ENCODE measurements at places on chromosomes 16 and 17.

DNA sequence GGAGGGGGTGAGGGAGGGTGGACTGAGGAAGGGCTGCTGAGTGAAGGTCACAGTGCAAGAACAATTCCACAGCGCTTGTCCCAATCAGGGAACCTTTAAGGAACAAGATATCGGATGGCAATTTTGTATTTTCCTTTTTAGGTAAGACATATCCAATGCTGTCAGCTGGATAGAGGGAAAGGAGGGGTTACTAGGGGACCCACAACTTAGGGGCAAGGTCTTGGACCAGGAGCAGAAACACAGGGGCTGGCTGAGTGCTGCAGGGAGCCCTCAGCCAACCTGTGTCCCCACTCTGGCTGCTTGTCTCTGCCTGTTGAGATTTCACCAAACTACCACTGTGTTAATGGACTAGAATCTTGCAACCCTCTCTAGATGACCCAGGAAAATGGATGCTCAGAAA lies 47.6 kb downstream of the AKAP1 start:
- no peak for DNase-seq

- DNase-seq = no peak
Observed at GRCh38 chr16:84896847-84897246, 77.1 kb downstream of the CRISPLD2 start.

GRCh38 chr16:41439-42068 lies 11.9 kb downstream of the POLR3K start:
- no peak for DNase-seq

DNA sequence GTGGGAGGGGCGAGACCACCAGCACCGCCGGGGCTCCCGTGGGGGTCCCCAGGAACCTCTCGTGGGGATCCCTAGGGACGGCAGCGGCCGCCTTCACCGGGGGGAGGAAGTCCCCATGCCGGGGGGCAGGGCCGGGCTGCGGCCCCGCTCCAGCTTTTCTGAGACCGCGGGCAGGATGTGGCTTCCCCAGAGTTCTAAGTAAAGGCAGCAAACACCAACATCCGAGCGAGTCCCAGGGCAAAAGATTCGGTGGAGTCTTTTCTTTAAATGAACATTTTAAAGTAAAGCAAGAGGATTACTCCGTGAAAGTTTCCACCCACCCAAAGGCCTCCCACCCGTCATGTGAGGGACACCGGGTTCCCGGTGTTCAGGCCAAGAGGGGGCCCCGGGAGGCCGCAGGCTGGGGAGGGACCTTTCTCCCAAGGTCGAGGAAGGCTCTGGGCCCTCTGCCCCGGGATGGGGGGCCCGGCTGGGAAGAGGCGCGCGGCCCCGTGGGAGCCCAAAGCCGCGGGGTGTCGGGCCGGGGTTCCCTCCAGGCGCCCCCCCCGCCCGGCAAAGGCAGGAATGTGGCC lies 137.2 kb upstream of the RPH3AL start:
- no peak for DNase-seq

GRCh38 chr16:9953908-9954570 lies 228.2 kb downstream of the GRIN2A start:
- no peak for DNase-seq

- DNase-seq = peak; percentile 15
Observed at GRCh38 chr17:52181782-52182181, 23.3 kb upstream of the CA10 start.

DNA sequence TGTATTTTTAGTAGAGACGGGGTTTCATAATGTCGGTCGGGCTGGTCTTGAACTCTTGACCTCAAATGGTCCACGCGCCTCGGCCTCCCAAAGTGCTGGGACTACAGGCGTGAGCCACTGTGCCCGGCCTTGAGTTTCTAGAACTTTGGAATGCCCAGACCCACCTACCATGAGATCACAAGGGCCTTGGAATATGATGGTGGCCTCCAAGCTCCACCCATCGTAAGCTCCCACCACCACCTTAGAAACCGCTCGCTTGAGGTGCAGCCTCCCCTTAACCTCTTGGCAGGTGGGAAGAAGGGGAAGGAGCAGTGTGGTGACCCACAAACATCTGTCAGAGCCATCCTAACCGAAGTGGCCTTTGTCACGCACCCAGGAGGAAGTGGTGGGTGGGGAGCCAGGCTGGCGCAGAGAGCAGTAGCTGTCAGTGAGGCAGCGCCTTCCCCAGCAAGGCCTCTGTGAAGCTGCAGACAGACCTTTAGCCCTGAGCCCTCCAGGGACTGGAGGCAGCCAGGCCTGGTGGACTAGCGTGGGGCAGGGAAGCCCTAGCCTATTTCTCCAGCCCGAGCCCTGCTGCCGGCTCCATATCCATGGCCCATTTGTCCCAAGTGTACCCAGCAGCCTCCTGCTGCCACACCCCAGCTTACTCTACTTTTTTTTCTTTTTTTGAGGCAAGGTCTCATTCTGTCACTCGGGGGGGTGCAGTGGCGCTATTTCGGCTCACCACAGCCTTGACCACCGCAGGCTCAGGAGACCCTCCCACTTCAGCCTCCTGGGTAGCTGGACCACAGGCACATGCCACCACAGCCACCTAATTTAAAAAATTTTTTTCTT lies 13.1 kb upstream of the SEPHS2 start:
- no peak for DNase-seq

DNA sequence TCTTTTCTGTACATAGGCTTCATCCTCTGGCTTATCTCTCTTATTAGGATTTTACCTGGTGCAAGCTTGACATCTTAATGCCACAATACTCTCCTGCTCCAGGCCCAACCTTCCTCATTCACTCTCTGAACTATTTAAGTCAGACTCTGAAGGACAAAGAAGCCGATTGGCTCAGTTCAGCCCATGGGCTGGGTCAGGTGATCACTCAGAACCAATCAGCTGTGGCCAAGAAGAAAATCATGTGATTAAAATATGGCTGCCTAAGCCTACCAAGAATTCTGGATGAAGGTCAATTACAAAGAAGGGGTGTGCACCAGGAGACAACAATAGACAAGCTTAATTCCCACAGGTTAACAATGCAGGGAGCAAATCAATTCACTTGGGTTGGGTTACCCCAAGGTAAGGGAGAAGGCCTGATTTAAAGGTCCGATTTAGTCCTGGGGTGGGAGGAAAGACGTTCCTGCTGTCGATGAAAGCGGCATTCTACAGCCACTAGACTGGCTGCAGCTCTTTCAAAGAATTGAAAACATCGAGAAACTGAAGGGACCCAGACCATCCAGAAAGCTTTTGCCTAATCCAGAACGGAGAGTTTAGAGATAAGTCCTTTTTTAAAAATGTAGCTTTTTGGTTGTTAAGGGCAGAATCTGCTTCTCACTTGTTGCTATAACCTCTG lies 42.9 kb upstream of the NFAT5 start:
- DNase-seq = peak; percentile 53

- no peak for DNase-seq
Observed at GRCh38 chr17:80730739-80731138, 186.1 kb downstream of the RPTOR start.

DNA sequence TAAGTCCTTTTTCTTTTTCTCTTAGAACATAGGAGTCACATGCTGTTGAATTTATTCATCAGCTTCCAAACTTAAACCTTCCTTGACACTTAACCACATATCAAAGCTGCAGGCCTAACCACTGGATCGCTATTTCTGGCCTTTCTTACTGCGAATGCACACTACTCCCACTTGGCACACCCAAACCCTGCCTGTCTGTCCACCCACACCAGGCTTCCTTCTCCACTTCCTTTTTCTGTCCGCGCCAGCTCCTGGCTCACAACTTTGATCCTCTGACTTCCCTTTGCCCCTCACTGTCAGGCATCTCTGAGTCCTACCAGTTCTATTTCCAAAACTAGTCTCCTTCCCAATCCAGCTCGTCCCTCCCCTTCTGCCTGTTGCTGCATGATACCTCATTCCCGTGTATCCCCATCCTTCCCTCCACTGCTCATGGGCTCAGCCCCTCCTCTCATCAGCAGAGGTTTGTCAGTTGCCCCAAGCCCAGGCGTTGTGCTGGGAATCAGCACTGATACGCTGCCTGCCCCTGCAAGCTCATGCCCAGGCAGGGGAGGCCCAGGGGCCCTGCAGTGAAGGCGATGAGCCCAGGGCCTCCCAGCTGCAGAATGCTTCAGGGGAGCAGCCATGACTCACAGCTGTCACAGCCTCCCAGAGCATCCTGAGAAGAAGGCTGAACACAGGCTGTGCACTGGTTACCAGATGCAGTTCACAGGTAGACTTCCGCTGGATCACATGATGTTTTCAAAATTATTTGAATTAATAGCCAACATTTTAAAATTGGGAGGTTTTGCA lies 179.8 kb downstream of the KATNIP start:
- no peak for DNase-seq

GRCh38 chr17:75019146-75019545 lies 6.7 kb downstream of the MRPL58 start:
- peak; percentile 70 for DNase-seq

GRCh38 chr16:86619239-86619794 lies 41.0 kb downstream of the FOXL1 start:
- peak; percentile 3 for DNase-seq

DNA sequence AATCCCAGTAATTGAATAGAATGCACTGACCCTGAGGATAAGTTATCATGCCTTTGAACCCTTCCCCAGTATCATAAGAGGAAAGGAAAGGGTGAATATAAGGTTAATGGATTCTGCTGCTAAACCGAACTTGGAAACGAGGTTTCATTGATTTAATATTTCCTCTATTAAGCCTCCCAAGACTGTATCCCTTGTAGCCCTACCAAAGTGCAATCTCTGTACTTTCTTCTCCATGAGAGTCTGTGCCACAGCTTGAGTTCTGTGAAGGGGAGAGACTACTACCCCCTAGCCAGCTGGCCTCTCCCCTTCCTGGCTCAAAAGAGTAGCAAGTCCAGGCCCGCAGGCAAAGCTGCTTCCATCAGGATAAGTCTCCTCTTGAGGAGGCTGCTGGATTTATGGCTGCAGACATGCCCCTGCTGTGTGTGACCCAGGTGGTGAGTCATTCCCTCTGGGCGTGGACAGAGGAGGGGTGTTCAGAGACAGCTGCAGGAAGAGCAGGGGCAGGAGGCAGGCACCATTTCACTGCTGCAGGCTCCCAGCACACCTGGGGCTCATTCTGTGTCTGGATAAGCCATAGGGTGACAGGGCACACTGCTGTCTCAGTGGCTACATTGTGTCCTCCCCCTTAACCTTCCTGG lies 58.4 kb downstream of the TOM1L2 start:
- DNase-seq = peak; percentile 99

GRCh38 chr17:69874175-69874670 lies 200.8 kb upstream of the KCNJ16 start:
- DNase-seq = no peak

DNA sequence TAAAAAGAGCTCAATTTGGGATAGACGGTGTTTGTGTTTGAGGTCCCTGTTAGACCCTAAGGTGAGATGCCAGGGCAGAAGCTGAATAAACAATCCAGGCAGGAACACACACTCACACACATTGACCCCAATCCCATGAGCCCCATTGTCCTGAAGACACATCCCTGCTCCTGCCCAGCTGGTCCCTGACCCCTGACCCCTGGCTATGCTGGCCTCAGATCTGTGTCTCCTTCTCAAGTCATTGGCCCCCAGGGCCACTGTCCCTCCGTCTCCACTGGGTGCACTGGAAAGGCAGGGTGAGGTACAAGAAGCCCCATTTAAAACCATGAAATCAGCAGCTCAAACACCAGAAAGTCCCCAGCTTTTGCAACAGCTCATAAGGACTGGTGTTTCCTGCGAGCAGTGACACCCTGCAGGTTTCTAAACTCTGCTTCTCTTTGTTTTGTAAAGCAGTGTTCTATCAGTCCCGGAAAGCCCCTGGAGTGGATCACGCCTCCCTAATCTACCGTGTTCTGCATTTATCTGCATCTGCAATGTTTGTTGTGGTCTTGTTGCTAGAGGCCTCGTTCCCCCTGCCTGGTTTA lies 18.0 kb upstream of the ASGR2 start:
- DNase-seq = no peak

DNA sequence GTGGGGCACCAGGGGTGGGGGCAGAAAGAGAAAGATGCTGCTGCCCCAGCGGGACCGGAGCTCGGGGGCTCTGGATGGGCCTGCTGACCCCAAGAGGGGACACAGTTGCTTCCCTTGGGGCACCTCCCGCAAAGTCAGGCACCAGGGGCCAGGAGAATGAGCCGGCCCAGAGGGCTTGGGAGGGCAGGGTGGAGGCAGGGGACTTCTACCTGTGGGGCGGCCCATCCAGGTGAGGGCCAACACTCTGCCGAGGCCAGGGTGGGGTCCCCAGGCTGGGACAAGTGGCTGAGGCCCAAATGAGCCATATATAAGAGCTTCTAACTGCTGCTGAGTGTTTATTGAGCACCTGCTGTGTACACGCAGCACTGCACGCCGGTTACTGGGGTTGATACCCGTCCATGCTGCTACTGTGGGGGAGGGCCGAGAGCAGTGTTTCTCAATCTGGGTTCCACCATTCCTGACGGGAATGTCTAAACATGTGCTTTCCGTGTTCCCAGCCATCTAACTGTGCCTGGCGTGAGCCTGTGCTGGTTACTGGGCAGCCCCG lies 211.7 kb upstream of the GSE1 start:
- DNase-seq = no peak

DNA sequence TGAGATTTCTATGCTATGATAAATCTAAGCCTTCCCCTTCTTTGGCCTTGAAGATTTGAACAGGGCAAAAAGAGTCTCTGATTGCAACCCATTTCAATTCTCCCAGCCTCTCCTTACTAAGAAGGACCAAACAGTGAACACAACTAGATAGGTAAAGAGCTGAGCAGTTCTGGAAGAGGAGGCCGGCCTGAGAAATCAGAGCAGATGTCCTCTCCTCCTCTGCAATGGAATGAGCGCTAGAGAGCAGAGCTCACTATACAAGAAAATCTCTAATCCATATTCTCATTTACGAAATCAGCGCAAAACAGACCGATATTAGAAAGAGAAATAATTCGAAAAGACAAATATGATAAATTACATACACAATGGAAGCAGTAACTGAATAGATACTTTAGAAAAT lies 124.2 kb downstream of the CDK5R1 start:
- DNase-seq = peak; percentile 81

- DNase-seq = no peak
Observed at GRCh38 chr17:17347234-17347955, 44.2 kb downstream of the NT5M start.

DNA sequence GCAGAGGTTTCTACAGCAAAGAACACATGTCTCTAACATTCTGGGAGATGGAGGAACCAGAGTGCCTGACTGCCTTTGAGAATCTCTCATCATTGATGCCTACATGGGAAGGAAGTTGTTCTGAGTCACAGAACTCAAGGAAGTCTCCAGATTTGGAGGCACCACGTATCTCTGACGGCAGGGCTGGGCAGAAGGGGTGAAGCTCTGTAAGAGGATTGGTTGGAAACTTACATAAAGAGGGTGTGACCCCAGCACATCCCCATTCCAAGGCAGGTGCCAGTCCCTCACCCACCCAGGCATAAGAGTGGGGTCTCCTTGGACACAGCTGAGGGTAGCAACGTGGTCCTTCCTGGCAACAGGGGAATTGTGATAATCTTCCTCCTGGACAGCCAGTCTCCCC lies 17.4 kb downstream of the TNFRSF13B start:
- DNase-seq = no peak

DNA sequence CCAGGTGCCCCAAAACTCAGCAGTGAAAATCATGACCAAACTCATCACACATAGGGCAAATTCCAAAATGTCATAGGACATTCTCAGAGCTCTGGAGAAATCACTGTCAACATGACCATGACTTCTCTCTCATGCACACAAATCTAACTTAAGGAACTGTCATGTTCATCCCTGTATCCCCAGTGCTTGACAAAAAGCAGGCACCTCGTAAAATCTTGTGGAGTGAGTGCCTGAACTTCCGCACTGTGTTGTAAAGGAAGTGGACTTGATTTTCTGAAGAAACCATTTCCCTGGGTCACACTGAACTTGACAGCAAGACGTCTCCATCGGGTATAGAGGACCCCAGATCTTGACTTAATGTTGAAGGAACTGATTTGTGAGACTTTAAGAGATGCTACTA lies 2.8 kb downstream of the KRT37 start:
- no peak for DNase-seq

GRCh38 chr16:51429041-51429440 lies 278.0 kb upstream of the SALL1 start:
- no peak for DNase-seq
